ENCODE measurements at places on chromosomes 7 and 10. TPM values are rescaled to one million over a fixed set of nuclear protein-coding genes. Genes with fewer than 3 reads are reported as not detected.

DNA sequence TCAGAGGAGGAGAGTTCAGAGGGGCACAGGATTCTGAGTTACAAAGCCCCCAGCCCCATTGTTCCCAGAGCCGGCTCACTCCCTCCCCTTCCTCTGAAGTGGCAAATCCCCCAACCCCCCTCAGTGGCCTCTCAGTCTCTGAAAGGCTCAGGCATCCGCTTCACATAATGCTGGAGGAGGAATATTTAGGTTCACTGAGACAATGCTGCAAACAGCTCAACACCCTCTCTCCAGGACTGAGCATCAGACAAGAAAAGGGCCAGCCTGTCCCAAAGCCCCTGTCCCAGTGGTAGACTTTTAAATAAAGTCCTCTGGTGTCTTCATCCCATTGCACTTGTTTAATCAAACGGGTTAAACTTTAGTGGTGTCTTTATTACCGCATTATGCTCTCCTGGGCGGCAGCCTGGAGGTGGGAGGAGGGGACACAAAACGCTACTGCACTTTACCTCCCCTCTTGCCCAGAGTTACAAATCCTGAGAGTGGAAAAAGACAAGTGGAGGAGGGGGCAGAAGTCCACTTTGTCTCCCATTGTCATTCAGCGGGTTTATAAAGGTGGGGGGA, 257.9 kb downstream of the FGFR2 start:
- DNase-seq = no peak

DNA sequence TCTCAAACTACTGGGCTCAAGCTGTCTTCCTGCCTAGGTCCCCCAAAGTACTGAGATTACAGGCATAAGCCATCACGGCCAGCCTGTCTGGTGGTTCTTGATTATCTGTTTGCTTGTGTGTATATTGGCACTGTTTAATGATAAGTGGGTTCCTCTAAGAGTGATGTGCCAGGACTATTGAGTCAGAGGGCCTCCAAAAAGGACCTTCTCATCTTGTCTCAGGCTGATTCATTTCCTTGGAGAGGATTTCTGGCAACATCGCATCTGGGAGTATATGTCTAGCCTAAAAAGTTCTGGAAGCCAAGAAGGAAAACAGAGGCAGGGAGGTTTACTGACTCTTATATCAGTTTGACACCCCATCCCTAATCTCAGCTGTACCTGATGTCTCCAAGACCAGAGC, 27.1 kb upstream of the AKAP9 start:
- DNase-seq = peak; percentile 96

The EMX2 gene
- total RNA-seq = 1.1 TPM

The HOGA1 gene
- total RNA-seq = 0.08 TPM

GRCh38 chr7:151512353-151512752, 7.3 kb downstream of the RHEB start:
- DNase-seq = no peak

The SPDYE8 gene
- total RNA-seq = not detected

DNA sequence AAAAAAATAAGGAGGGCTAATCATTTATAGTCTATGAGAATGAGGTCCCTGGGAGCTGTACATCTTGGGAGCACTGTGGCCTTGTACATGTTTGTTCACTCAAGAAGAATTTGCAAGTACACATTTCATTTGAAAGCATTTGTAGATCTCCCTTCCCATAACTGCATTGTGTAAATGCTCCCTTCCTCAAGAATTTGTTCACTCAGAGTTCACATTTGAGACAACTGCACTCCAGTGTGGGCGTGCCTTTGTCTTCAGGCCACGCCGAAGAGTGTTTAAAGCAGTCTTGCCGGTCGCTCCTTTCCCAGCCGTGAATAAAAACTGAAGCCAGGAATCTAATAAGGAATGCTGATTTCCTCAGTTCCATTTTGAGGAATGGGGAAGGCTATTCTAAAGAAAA, 291.1 kb upstream of the LYZL1 start:
- DNase-seq = peak; percentile 22

DNA sequence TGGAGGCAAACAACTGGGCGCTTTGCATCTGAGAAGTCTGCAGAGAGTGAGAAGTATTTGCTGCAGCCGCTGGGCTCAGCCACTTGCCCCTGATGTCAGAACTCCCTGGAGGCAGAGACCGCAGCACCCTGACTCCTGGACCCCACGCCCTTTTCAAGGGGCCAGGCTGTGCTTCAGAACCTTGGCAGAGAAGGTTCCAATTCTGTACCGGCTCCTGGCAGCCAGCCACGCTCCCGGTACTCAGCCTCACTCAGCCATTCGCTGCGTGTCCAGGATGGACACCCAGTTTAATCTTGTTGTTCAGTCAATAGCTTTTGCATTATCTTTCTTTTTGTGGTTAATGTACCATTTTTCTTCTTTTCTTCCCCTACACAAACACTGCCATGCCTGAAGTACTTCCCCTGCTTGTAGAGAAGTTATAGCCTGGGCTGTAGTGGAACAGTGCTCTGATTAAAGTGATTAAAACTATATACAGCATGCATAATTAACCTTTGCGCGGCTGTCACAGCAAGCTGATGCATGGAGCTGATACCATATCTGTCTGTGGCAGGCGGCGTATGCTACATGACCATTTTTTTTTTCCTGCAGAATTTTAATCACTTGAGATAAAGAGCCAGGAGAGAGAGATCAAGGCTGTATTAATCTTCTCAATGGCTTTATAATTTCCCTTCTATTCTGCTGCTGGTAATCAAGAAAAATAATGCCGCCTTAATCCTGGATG, 578.5 kb downstream of the SDK1 start:
- no peak for DNase-seq

GRCh38 chr10:47261121-47261520, 38.9 kb upstream of the GDF10 start:
- no peak for DNase-seq

DNA sequence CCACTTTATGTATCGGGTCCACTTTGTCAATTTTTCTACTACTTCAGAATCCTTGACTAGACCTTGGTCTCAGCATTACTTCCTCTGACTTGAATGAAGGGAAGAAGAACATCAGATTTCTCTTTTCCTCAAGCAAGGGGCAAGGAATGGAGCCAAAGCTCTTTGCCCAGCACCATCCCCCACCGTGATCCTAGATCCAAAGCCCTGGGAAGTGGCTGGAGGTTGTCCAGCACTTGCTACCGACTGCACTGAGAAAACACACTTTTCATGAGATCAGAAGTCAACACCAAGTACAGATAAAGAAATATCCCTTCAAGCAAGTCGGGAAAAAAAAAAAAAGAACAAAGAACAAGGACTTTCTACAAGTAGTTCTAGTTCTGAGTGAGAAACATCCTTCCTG, 102.1 kb upstream of the DDC start:
- peak; percentile 65 for DNase-seq

DNA sequence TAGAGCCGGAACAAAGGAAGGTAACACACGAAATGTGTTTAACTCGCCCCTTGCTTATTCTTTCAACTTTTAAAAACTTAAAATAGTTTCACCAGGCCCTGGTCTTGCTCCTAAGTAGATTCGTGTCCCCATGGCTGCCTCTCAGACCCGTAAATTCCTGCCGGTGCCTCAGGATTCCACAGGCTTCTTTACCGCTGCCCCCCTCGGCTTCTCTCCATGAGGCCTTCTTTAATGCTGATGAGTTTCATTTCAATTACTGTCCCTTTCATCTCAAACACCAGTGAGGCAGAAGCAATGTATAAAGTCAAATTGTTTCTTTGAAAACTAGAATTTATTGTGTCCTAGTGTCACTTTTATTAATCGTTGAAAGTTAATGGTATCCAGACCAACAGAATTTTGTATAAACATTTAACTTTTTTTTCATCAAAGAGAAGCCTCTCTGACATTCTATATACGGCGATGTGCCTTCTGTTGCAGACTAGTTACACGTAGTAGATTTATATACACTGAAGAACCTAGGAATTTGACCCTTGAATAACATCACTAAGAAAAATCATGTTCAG, 225.2 kb downstream of the C7orf25 start:
- DNase-seq = no peak

DNA sequence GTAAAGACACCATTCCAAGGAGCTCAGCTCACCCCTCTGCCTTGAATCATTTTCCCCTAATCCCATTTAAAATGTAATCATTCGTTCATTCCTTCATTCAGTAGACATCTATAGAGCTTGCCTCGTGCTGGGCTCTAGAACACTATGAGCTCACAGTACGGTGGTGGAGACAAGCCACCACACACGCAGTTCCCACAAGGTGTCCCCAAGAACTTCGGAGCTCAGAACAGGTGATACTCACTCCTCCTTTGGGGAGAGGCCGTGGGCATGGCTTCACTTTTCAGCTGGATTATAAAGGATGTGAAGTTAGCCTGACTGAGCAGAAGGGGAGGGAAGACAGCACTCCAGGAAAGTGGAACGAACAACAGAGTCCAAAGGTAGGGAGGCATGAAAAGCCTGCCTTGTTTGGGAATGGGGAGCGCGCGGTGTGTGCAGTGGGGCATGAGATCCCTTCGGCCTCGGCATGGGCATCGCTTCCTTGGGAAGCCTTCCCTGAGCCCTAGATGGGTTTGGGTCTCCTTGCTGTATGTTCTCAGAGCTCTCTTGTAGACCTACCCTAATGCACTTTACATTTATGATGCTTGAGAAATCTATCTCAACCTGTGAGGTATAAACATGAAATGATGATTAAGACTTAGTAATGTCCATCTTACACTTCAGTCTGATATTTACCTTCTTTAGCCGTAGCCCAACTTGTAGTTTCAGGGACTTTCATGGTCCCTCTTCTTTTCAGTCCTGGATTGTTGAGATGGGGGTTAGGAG, 809 bp upstream of the OGA start:
- DNase-seq = no peak

DNA sequence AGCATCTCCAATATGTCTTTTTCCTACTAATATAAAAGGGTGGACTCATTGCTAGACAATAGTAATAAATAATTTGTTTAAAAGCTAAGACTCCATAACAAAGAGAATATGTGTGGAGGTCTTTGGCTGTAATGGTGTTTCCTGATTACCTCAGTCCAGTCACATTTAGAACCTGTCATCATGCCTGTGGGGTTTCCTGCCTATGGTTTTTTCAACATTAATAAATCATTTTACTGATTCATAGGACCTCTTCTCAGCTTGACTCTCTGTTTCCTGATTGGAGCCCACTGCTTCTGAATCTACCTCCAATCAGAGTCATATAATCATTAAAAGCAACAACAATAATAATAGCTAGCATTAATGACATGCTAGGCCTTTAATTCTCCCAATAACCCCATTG, 52.4 kb upstream of the GNAI1 start:
- DNase-seq = no peak

The TMEM213 gene
- total RNA-seq = 0.33 TPM

GRCh38 chr7:29377718-29378117, 183.1 kb downstream of the CHN2 start:
- no peak for DNase-seq

The GOLGA7B gene
- not detected for total RNA-seq

The LBX1 gene
- 0.08 TPM for total RNA-seq

DNA sequence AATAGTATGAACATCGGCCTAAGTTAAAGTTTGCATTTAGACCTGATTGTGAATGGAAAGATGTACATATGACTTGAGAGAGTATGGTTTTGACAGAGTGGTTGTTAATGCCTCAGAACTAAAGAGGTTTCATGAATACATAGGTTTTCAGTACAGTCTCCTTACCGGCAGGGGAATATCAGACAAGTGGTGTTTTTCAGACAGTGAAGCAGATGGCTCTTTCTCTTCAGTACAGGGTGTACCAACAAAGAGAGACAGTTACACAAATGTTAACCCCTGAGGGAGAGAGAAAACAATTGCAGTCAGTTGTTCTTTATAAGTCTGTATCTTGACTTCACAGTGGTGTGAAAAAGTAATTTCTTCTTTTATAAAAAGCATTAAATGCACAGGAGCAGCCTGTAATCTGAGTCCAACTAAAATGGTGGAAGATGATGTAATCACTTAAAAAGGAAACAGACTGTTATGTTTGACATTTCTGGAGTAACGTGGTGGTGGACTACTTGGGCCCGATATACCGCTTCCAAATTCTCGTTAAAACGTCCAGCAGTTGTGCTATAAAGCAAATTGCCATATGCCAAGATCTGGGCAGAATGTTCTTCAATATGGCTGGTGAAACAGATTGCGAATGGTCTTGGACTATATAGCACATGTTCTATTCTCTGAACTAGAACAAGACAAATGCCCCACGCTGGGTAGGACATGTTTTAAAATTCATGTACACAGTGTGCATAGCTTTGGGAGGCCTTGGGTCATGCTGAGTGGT, 69.2 kb downstream of the SDK1 start:
- DNase-seq = no peak

DNA sequence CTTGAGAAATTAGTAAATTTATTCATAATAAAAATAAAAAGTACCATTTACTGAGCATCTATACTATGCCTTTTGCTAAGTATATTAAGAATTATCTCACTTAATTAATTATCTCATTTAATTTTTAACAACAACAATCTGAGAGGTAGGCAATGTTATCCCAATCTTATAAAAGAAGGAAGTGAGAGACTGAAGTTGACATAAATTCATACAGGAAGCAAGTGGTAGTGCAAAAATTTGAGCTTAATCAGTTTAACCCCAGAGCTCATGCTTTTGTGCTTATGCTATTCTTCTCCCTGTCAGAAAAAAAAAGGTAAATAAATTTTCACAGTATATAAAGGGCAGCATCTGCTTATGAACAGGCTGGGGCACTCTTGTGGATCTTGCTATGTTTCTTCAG, 2.7 kb upstream of the LIPF start:
- no peak for DNase-seq

GRCh38 chr10:129810-130209, 5.4 kb upstream of the ZMYND11 start:
- peak; percentile 43 for DNase-seq

DNA sequence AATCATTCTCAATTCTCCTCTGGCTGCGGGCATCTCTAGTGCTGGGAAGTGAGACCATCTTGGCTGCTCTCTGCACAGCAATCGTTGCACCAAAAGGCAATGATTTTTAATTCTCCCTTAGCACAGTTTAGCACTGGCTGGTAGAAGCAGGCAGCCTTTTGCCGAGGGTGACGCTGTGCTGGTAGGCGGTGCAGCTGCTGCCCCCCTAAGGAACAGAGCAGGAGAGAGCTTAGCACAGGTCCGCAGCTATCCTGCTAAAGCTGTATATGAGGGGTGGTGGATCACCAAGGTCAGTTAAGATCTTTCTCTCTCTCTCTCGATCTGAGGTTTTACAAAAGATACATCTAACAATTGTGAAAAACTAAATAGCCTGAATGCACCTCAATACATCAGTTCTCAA, 390.1 kb downstream of the GATA3 start:
- peak; percentile 7 for DNase-seq

DNA sequence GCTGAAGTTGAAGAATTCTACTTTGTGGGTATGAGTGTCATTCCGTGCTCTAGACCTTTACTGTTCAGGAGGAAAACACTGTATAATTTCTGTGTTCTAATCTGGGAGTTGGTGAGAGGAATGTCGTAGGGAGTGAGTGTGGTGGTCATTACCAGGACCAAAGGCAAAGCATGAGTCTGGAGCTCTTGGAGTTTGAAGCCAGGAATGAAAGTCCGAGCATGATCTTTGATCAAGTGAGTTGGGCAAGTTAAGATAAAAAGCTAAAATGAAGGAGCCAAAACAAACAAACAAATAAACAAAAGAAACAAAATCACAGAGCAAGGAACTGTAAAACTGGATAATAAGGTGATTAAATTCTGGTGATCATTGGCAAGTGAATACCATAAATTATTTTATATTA, 161.4 kb downstream of the AGMO start:
- DNase-seq = no peak
